ENCODE measurements at places on chromosomes 1 and 21. TPM values are rescaled to one million over a fixed set of nuclear protein-coding genes. Genes with fewer than 3 reads are reported as not detected.

DNA sequence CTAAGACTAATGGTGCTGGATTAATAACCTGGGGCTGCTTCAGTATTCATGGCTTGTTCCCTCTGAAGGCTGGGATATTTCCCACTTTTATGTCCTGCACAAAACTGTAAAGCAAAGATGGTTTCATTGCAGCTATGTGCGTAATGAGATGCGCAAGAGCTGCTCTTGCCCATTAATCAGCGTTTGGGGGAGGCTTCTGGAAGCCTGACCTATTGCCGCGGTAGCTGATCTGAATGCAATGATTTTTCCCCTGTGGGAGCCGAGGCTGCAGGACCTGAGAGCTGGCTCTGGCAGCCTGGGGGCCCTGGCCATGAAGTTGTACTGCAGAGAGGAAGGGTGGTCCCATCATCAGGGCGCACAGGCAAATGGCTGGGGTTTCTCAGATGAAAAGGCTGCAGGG, 239.8 kb downstream of the CAMTA1 start:
- no peak for DNase-seq

GRCh38 chr1:93993731-93994130, 84.5 kb upstream of the GCLM start:
- no peak for DNase-seq

VPS26C gene
- 28.1 TPM for polyA plus RNA-seq

TCHHL1 gene
- not detected for polyA plus RNA-seq

DNA sequence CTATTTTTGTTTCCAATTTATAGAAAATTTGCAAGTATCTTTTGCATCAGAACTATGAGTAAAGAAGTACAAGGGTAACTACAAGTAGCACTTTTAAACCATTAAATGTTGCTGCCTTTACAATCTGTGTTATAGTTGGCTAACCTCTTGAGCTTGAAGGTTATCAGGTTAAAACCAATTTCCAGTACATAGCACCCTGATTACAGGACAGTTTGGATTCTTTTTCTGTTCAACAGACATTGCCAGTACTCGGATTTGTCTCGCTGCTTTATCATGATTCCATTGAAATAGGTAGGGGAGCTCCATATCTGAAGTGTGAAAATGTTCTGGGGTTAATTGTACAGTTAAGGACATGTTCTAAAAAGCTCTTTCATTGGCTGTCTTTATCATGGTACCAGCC, 40.0 kb downstream of the MIA3 start:
- no peak for DNase-seq

Measured in muscle of arm (tissue), 14 donors.